GM12892 (cell line): ENCODE measurements at places on chromosomes 11 and 22.

DNA sequence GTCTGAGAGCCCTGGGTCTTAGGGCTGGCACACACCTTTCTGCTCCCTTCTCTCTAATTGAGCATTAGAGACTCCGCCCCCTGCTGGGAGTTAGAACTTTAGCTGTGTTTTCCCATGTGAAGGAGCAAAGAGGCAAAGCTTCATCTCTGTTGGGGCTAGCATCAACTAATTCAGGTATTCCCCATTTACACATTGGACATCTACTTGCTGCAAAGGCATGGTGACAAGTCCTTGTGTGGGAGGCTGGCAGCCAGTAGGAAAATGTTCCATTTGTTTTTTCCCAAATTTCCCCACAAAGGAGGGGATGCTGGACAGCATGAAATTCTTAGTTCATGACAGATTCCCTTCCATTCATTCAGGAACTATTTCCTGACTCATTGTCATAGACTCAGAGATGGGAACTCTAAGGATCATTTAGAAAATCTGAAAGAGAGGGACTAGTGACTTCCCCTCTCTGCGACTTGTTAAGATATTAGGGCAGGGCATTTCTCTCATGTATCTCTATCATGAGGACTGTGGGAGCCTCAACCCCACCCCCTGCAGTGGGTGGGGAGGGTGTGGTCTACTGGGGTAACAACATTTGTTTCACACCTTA lies 3.6 kb downstream of the CD44 start:
- no peak for DNase-seq

DNA sequence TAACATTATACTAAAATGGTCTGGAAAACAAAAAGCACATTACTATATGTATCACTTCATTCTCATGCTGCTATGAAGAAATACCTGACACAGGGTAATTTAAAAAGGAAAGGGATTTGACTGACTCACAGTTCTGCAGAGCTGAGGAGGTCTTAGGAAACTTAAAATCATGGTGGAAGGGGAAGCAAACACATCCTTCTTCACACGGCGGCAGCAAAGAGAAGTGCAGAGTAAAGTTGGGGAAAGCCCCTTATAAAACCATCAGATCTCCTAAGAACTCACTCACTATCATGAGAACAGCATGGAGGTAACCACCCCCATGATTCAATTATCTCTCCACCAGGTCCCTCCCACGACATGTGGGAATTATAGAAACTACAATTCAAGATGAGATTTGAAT lies 60.0 kb downstream of the FAM181B start:
- no peak for DNase-seq

DNA sequence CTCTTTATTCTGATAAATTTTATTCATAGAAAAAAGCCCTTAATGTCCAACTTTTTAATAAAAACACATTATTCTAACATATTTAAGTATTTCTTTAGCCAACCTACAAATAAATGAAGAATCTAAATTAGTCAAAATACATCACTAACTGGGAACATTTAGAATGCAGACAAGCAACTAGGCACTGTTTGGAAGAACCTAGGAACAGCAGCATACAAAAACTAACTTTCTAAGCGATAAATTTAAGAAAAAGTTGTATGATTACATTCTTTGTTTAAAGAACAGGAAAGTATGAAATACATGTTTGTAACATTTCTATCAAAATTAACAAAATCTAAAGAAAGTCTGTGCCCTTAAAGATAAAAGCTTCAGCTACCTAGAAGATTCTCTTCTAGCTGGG lies 35.3 kb downstream of the PI4KA start:
- DNase-seq: no peak

GRCh38 chr11:95074792-95075563 lies 8.3 kb downstream of the SRSF8 start:
- no peak for DNase-seq

DNA sequence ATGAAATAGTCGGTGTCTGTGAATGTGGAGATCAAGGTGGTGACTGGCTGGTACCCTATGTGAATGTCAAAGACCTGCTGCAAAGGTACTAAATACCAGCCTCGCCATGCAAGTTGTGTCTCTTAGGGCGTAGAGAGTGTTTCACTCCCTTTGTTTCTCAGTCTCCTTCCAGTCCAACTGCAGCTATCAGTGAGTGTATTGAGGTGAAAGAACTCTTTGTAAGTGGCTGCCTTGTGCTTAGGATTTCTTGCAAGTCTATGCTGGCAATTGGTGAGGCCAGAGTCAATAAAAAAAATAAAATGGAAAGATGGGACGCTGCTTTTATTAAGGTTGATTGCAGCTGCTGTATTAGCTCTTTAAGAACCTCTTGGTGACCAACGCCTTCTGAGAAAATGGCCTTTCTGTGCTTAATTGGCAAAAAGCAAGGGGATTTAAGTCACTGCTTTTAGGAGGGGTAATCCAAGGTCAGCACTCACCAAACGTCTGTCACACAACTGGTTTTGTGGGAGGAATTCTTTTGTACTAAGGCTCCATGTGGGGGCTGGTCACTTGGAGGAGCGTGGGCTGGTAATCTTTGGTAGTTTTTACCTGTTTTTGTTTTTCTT lies 95.1 kb downstream of the PARVA start:
- DNase-seq: no peak

DNA sequence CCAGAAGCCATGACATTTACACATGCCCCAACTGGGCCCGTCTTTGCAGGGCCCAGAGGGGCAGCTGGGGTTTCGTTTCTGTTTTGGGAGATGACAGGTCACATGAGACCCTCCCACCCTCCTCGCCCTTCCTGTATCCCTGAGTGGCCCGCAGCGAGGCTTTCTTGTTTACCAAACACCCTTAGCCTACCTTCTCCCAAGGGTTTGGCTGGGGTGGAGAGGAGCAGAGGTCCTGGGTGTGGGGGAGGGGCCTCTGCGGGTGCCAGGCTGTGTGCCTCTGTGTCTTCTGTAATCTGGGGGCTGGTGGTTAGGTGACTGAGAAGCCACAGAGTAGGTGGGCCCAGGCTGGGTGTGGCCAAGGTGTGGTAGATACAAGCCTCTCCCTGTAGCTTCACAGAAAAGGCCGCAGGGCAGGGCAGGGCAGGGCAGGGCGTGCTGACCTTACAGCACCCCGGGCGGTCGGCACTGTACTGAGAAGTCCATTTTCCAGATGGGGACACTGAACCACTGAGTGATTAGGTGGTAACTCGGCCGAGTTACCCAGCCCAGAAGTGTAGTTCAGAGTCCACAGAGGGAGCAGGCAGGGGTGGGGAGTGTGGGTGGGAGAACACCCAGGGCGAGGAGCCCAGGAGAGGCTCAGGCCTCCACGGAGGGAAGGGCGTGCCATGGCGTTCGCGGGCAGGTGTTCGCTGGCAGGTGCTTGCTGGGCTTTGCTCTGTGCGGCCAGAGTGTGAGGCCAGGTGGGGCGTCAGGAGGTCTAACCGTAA lies 8.7 kb downstream of the PRR5 start:
- DNase-seq: peak; percentile 48

DNA sequence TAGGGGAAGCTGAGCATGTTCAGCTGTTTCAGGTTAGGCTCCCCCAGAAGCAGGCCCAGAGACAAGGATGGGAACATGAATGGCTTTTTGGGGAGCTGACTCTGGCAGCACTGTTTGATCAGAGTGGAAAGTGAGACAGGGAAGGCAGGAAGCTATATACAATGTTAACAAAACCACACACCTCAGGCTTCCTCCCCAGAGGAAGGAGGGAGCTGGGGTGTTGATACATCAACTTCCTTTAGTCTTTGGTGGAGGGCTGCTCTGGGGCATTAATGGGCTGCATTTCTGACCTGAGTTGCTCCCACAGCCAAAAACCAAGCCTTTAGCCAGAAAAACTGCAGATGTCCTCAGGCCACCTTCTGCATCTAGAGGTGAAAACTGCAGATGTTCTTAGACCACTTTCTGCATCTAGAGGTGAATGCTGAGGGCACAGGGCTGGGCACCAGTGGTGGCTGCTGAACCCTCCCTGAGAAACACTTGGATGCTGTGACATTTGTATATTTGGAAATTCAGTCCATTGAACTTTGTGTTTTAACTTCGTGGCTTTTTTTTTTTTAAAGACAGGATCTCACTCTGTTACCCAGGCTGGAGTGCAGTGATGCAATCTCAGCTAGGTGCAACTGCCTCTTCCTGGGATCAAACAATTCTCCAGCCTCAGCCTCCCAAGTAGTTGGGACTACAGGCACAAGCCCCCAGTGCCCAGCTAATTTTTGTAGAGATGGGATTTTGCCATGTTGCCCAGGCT lies 49.9 kb downstream of the KIAA1671 start:
- no peak for DNase-seq

GRCh38 chr11:9639985-9640384 lies 23.9 kb upstream of the SWAP70 start:
- no peak for DNase-seq

DNA sequence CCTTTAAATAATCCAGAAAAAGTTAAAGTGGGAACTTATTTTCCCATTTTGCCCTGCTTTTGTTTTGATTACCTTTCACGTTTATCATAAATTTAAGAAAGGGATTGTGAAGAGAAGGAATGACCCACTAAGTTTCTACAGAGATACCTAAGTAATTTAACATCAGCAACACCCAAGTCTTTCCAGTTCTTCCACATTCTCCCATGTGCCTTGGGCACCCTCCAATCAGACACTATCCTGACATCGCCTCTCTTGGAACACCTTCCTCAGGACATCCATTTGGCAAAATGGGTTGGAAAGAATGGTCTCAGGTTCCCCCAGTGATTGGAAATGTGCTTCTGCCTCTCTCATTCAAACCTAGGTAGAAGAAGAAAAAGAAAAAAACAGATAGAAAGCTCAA lies 6.3 kb downstream of the BBOX1 start:
- no peak for DNase-seq

DNA sequence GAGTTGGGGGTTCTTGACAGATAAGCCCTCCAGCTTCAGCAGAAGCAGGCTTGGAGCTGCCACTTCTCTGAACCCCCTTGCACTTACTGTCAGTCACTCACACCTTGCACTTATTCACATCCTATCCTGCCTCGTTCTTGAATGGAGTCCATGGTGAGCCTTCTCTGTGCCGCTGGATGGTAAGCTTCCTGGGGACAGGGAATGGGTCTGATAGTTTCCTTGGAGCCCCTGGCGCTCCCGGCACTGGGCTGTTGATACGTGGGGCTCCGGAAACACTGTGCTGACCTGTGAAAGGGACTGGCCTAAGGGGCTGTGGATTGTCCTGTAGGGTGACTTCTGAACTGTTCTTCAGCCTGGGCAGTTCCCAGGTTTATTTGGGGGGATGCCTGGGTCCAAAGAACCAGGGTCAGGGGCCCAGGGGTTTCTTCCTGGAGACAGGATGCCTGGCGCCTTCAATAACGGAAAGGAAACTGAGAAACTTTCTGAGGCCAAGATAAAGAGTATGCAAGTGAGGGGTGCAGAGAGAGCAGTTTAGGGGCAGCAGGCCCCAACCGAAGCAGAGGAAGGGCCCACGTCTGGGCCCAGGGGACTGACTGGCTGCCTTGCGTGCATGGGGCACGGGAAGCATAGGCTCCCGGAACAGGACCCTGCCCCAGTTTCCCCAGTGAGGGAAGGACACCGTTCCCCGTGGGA lies 709 bp upstream of the ST3GAL4 start:
- DNase-seq: no peak
